ENCODE measurements at places on chromosomes 2 and 18. TPM values are rescaled to one million over a fixed set of nuclear protein-coding genes. Genes with fewer than 3 reads are reported as not detected.

GPR39 gene
- total RNA-seq = 0.25 TPM

- H3K27ac ChIP-seq = no peak overlapping the region
- DNase-seq = no peak
- H3K36me3 ChIP-seq = peaks cover 4% of the 10 kb centered on the region
- no peak overlapping the region for H3K4me3 ChIP-seq
Measured at GRCh38 chr2:237459226-237459625, 27.8 kb upstream of the MLPH start.

DNA sequence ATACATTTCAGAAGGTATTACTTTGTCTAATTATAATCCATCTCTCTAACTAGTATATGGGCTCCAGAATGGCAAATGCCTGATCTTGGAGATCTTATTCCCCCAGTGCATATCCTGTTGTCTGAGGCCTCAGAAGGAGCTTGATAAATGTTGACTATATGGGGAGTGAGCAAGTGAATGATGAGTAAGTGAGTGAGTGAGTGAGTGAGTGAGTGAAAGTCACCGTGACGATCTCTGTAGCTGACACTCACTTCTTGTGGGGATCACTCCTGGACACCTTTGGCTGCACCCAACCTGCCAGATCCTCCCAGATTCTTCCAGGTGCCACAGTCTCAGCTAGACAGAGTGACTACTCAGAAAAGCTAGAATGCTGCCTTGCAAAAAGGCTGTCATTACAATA lies 2.8 kb downstream of the XDH start:
- no peak overlapping the region for H3K27ac ChIP-seq
- H3K36me3 ChIP-seq = no peaks in the 10 kb centered on the region
- no peak for DNase-seq
- H3K27me3 ChIP-seq = peaks cover 9% of the 10 kb centered on the region
- H3K4me1 ChIP-seq = no peaks in the 10 kb centered on the region
- no peak overlapping the region for H3K4me3 ChIP-seq

CNTNAP5 gene
- 1.1 TPM for total RNA-seq

DNA sequence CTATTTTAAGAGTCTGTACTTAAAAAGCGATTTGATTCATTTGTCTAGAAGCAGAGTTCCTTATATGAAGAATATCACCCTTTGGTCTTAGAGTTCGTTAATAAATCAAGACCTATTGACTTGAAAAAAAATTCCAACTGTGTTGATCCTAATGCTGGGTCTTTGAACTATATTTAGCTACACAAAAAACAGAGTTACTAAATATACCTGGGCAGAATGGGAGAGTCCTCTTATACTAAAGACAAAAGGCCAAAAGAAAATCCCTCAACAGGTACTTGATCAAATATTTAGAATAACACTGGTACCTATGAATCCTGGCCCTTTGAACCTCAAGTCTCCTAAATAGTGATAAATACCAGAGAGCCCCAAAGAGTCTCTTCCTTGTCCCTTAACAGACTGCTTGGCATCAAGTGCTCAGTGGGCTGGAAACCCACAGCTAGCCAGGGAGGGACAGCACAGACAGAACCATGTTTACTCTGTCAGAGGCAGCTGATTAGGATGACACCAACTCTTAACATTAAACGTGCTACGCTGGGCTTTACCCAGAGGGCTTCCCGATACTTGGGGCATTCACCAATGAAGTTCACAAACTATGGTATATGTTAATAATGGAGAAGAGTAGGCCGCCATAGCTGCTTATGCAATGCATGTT lies 95.1 kb downstream of the FIGN start:
- H3K4me3 ChIP-seq = no peak overlapping the region
- DNase-seq = no peak
- no peaks in the 10 kb centered on the region for H3K36me3 ChIP-seq
- H3K27ac ChIP-seq = no peak overlapping the region

GRCh38 chr2:227881866-227882517 lies 10.6 kb downstream of the DAW1 start:
- no peak overlapping the region for H3K27ac ChIP-seq
- no peaks in the 10 kb centered on the region for H3K27me3 ChIP-seq
- peaks cover 5% of the 10 kb centered on the region for H3K4me1 ChIP-seq
- no peak for DNase-seq
- H3K36me3 ChIP-seq = no peaks in the 10 kb centered on the region

MAT2A gene
- total RNA-seq = 404 TPM

DNA sequence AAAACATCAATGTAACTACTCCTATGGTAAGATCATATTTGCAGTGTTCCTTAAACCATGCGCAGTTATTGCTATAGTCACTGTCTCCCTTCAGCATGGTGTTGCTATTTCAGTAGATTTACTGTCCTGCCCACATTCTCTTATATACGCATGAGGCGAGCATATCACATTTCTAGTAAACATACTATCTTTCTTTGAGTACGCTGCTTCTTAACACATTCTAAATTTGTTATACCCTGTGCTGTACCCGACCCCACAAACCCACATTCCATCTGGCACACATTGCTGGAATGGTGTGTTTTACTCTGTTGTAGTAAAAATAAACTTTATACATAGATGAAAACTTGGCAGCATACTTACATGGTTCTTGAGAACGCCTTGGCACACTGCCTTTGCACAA lies 163.3 kb downstream of the QPCT start:
- no peak for DNase-seq
- H3K36me3 ChIP-seq = no peaks in the 10 kb centered on the region
- H3K27ac ChIP-seq = no peak overlapping the region
- H3K4me3 ChIP-seq = no peak overlapping the region
- peaks cover 27% of the 10 kb centered on the region for H3K4me1 ChIP-seq

GRCh38 chr2:54601339-54601738 lies 122.1 kb upstream of the EML6 start:
- no peak for DNase-seq
- no peaks in the 10 kb centered on the region for H3K27me3 ChIP-seq
- peaks cover 30% of the 10 kb centered on the region for H3K36me3 ChIP-seq
- H3K4me1 ChIP-seq = peaks cover 57% of the 10 kb centered on the region
- H3K27ac ChIP-seq = no peak overlapping the region
- H3K4me3 ChIP-seq = no peak overlapping the region

GRCh38 chr2:172387361-172387760 lies 40.0 kb upstream of the ITGA6 start:
- H3K27ac ChIP-seq = no peak overlapping the region
- H3K4me1 ChIP-seq = peaks cover 51% of the 10 kb centered on the region
- no peaks in the 10 kb centered on the region for H3K36me3 ChIP-seq
- H3K27me3 ChIP-seq = no peaks in the 10 kb centered on the region
- no peak overlapping the region for H3K4me3 ChIP-seq

- DNase-seq = no peak
- no peak overlapping the region for H3K27ac ChIP-seq
- no peaks in the 10 kb centered on the region for H3K27me3 ChIP-seq
- no peaks in the 10 kb centered on the region for H3K36me3 ChIP-seq
Measured at GRCh38 chr18:3177902-3178687, 41.7 kb downstream of the MYOM1 start.

IL1RN gene
- not detected for total RNA-seq

DNA sequence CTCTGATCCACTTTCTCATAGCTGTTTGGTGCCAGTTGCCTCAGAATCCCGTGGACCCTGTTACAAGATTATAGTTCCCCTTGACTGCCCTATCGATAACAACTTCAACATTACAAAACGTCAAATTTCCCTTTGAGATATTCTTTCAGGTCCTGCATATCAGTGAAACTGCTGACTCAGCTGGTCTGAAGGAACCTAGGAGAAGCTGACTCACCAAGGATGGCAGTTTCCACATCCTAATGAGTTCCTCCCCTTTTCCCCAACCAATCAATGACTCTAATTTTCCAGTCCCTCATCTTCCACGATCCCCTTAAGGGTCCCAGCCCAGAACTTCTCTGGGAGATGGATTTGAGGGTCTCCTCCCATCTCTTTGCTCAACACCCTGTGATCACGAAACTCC lies 27.6 kb upstream of the GNAL start:
- no peak overlapping the region for H3K27ac ChIP-seq

GRCh38 chr18:26044807-26045206 lies 45.6 kb downstream of the SS18 start:
- no peak overlapping the region for H3K27ac ChIP-seq
- H3K36me3 ChIP-seq = peaks cover 13% of the 10 kb centered on the region
- DNase-seq = no peak
- H3K4me1 ChIP-seq = peaks cover 5% of the 10 kb centered on the region
- H3K27me3 ChIP-seq = no peaks in the 10 kb centered on the region

C2orf80 gene
- total RNA-seq = 1.0 TPM

- H3K27me3 ChIP-seq = no peaks in the 10 kb centered on the region
- no peaks in the 10 kb centered on the region for H3K36me3 ChIP-seq
- H3K4me3 ChIP-seq = no peak overlapping the region
- H3K27ac ChIP-seq = no peak overlapping the region
- no peak for DNase-seq
Measured at GRCh38 chr2:215493376-215493775, 57.5 kb upstream of the FN1 start.

DNA sequence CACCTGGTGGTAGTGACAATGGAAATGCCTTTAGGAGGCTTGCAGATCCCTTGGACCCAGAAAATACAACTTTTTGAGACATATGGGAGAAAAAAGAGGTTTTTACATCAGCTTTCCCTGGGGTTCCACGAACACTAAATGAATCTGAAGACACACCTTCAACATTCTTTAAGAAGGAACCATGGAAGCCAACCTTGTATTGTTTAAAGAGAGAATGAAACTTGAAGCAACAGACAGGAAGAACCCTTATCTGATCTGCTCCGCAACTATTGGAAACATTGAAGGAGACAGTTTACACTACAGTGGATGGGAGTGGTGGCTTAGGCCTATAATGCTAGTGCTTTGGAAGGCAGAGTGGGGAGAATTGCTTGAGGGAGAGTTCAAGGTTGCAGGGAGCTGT lies 190.4 kb downstream of the LAMA1 start:
- no peaks in the 10 kb centered on the region for H3K27me3 ChIP-seq
- H3K27ac ChIP-seq = no peak overlapping the region
- H3K4me1 ChIP-seq = peaks cover 29% of the 10 kb centered on the region
- DNase-seq = no peak
- H3K4me3 ChIP-seq = no peak overlapping the region

CIB4 gene
- total RNA-seq = not detected

DSG1 gene
- total RNA-seq = not detected

GRCh38 chr18:62388855-62389760 lies 64.0 kb downstream of the TNFRSF11A start:
- no peaks in the 10 kb centered on the region for H3K36me3 ChIP-seq
- no peak overlapping the region for H3K27ac ChIP-seq
- peaks cover 2% of the 10 kb centered on the region for H3K27me3 ChIP-seq
- peaks cover 9% of the 10 kb centered on the region for H3K4me1 ChIP-seq

UGT1A3 gene
- not detected for total RNA-seq

- DNase-seq = no peak
- H3K27ac ChIP-seq = no peak overlapping the region
- H3K27me3 ChIP-seq = no peaks in the 10 kb centered on the region
- H3K4me1 ChIP-seq = no peaks in the 10 kb centered on the region
- no peaks in the 10 kb centered on the region for H3K36me3 ChIP-seq
- no peak overlapping the region for H3K4me3 ChIP-seq
Measured at GRCh38 chr2:7867867-7868266, 814.0 kb upstream of the ID2 start.

TMEM237 gene
- total RNA-seq = 67.8 TPM

DNA sequence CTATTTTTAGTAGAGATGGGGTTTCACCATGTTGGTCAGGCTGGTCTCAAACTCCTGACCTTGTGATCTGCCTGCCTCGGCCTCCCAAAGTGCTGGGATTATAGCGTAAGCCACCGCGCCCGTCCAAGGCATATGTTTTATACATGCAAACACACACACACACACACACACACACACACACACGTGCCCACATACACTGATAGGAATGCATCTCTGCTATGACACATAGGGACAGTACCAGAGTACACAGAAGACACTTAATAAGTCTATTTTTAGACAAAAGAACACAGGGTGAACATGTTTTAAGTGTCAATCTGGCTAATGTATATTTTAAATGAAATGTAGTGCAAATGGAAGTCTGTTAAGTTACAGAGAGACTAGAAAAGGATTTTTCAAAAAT lies 10.7 kb upstream of the RNF103 start:
- H3K27ac ChIP-seq = no peak overlapping the region
- H3K27me3 ChIP-seq = no peaks in the 10 kb centered on the region
- no peaks in the 10 kb centered on the region for H3K36me3 ChIP-seq

DNA sequence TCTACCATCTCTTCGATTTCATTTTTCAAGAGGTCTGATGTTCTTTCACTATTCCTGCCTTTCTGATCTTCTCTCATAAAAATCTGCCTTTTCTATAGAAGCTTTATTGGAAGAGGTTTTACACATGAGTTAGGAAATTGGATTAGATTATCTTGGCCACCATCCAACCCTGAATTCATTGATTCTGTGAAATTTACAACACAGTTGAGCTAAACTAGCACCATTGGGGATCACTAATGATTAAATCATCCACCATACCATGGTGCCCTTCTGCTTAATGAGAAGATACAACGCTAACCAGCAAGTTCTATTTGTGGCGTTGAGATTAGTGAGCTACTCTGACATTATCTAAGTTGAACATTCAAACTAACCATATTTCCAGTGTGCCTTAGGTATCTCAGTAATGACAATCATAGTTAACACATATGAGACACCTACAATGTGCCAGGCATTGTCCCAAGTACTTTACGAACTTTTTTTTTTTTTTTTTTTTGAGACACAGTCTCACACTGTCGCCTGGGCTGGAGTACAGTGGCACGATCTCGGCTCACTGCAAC lies 17.3 kb upstream of the LBH start:
- H3K4me1 ChIP-seq = peaks cover 4% of the 10 kb centered on the region
- no peak overlapping the region for H3K27ac ChIP-seq
- H3K36me3 ChIP-seq = no peaks in the 10 kb centered on the region
- no peak overlapping the region for H3K4me3 ChIP-seq
- DNase-seq = no peak
- H3K27me3 ChIP-seq = peaks cover 2% of the 10 kb centered on the region

GRCh38 chr2:63888490-63889402 lies 47.0 kb downstream of the UGP2 start:
- no peaks in the 10 kb centered on the region for H3K27me3 ChIP-seq
- no peak overlapping the region for H3K27ac ChIP-seq
- DNase-seq = peak; percentile 41
- H3K36me3 ChIP-seq = peaks cover 16% of the 10 kb centered on the region

DNA sequence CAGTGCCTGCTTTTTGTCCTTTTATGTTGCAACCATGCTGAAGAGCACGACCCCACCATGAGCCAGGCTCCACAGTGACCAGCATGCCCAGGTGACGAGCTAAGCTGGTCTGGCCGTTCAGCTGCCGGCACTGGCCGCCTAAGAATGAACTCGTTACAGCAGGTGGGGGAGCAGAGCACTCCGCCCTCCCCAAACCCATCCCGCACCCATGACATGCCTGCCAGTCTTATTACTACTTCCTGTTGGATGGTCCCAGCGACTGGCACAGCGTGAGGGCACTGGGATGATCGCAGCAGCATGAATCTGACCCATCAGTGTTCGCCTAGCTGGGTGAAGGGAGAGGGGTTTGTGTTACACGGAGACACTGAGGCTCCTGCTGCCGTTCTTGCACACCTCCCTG lies 11.5 kb downstream of the DIPK1C start:
- no peaks in the 10 kb centered on the region for H3K4me1 ChIP-seq
- peaks cover 9% of the 10 kb centered on the region for H3K27me3 ChIP-seq
- H3K4me3 ChIP-seq = no peak overlapping the region

- no peak overlapping the region for H3K4me3 ChIP-seq
- no peaks in the 10 kb centered on the region for H3K4me1 ChIP-seq
- peaks cover 70% of the 10 kb centered on the region for H3K27me3 ChIP-seq
- peak; percentile 78 for DNase-seq
- H3K27ac ChIP-seq = no peak overlapping the region
Measured at GRCh38 chr2:100470898-100471514, 724 bp downstream of the NMS start.

- H3K4me3 ChIP-seq = no peak overlapping the region
- no peaks in the 10 kb centered on the region for H3K27me3 ChIP-seq
- H3K4me1 ChIP-seq = no peaks in the 10 kb centered on the region
- H3K36me3 ChIP-seq = no peaks in the 10 kb centered on the region
Measured at GRCh38 chr2:193331676-193332075, 1136.9 kb upstream of the TMEFF2 start.
